ENCODE measurements at places on chromosomes 4 and X. TPM values are rescaled to one million over a fixed set of nuclear protein-coding genes. Genes with fewer than 3 reads are reported as not detected.
A peak's percentile ranks its signal among the peaks of the same experiment; 100 is the strongest.

The KDR gene
- total RNA-seq, result 23.4 TPM

The ENPP6 gene
- not detected for total RNA-seq

The MAGED4B gene
- 1.5 TPM for total RNA-seq

The EGF gene
- 13.0 TPM for total RNA-seq

GRCh38 chr4:186726426-186727168 is 2.9 kb upstream of the FAT1 start:
- no peaks in the 10 kb centered on the region for H3K36me3 ChIP-seq
- peak overlapping the region; percentile 92 for H3K4me3 ChIP-seq
- peaks cover 54% of the 10 kb centered on the region for H3K4me1 ChIP-seq
- H3K27ac ChIP-seq, result peak overlapping the region; percentile 93
- DNase-seq, result peak; percentile 67

DNA sequence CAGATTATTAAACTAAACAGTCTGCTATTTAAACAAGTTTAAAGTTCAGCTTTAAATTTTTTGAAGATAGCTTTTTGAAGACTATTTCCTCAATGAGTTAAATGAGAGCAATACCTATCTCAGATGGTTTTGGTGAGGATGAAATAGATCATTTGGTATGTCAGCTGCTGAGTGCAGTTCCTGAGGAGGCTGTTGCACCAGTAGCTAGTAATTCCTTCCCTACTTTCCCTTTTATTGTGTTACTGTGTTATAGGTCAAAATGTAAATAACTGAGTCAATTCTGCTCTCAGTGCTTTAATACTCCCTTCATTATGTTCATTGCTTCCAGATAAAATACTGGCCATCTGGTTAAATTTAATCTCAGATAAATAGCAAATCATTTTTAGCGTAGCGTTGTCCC is 48.6 kb downstream of the BMPR1B start:
- peaks cover 52% of the 10 kb centered on the region for H3K27me3 ChIP-seq
- H3K36me3 ChIP-seq, result no peaks in the 10 kb centered on the region
- no peak overlapping the region for H3K4me3 ChIP-seq

DNA sequence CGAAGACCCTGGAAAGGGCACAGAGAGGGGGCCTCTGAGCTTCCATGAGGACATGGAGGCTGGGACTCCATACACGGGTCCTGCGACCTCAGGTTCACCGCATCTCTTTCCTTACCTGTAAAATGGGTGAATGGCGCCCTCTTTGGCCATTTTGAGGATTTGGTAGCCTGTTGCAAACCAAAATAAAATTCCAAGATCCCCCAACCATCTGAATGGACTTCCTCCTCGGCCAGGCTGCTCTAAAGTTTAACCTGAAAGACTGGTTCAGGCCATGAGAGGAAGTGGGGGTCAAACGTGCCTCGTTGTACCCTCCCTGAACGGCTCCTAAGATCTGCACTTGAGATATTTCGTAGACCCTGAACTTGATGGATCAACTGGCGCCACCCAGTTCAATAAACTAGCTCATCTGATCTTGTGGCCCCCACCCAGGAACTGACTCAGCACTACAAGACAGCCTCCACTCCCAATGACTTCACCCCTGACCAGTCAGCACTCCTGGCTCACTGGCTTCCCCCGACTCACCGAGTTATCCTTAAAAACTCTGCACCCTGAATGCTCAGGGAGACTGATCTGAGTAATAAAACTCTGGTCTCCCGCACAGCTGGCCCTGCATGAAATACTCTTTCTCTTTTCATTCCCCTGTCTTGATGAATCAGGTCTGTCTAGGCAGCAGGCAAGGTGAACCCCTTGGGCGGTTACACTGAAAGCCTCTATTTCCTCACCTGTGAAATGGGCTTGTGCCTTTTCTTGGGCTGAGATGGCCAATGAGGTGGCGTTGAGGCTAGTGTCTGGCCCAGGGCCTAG is 32.9 kb upstream of the GPR78 start:
- no peak overlapping the region for H3K4me3 ChIP-seq
- no peak overlapping the region for H3K27ac ChIP-seq
- no peak for DNase-seq

GRCh38 chr4:31538877-31539276 is 818.7 kb downstream of the PCDH7 start:
- no peaks in the 10 kb centered on the region for H3K36me3 ChIP-seq
- no peak for DNase-seq
- H3K4me1 ChIP-seq, result no peaks in the 10 kb centered on the region
- H3K27me3 ChIP-seq, result no peaks in the 10 kb centered on the region

- DNase-seq, result no peak
- no peaks in the 10 kb centered on the region for H3K36me3 ChIP-seq
- H3K4me1 ChIP-seq, result no peaks in the 10 kb centered on the region
- no peak overlapping the region for H3K27ac ChIP-seq
- no peaks in the 10 kb centered on the region for H3K27me3 ChIP-seq
- H3K4me3 ChIP-seq, result no peak overlapping the region
Measured at GRCh38 chr4:66943112-66943511, 602.2 kb downstream of the CENPC start.

- no peak overlapping the region for H3K4me3 ChIP-seq
- H3K27ac ChIP-seq, result no peak overlapping the region
- no peaks in the 10 kb centered on the region for H3K27me3 ChIP-seq
- no peaks in the 10 kb centered on the region for H3K36me3 ChIP-seq
Measured at GRCh38 chrX:9062641-9063040, 28.7 kb upstream of the FAM9B start.

DNA sequence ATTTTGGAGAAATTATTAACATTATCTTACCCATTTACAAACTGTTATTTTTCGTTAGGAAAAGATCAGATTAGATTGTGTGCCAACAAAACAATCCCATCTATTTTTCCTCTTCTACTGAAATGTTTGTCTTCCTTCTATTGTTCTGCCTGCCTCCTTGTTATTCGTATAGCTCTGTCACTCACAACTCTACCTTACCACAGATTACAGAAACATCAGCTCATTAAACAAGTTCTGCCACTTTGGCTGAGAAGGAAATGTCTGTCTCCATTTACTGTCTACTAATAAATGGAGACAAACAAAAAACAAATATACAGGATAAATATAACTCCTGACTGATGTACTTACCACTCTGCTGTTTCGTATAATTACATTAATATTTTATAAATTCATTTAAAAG is 211.4 kb downstream of the ENOX2 start:
- no peak overlapping the region for H3K27ac ChIP-seq
- no peak for DNase-seq
- H3K4me1 ChIP-seq, result no peaks in the 10 kb centered on the region
- H3K4me3 ChIP-seq, result no peak overlapping the region
- H3K27me3 ChIP-seq, result no peaks in the 10 kb centered on the region

DNA sequence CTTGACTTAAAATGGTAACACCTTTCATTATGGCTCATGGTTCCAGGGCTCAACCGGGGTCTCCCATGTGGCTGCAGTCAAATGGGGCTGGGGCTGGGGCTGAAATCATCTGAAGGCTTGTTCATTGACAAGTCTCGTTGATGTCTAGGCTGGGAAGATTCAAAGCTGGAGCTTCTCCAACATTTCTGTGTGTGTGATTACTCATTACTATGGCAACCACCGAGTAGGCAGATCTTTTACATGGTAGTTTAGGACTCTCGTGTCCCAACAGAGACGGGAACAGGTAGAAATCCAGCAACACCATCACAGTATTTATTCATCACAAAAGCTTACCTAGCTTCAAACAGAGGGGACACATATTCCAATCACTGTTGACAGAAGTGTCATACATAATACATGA is 7.8 kb downstream of the YTHDC1 start:
- peak overlapping the region; percentile 9 for H3K4me3 ChIP-seq
- peaks cover 100% of the 10 kb centered on the region for H3K4me1 ChIP-seq
- H3K27me3 ChIP-seq, result no peaks in the 10 kb centered on the region
